A673 (cell line): ENCODE measurements at places on chromosomes 13 and 19.

GRCh38 chr13:45951724-45952123 lies 100.2 kb upstream of the SIAH3 start:
- no peak for DNase-seq

DNA sequence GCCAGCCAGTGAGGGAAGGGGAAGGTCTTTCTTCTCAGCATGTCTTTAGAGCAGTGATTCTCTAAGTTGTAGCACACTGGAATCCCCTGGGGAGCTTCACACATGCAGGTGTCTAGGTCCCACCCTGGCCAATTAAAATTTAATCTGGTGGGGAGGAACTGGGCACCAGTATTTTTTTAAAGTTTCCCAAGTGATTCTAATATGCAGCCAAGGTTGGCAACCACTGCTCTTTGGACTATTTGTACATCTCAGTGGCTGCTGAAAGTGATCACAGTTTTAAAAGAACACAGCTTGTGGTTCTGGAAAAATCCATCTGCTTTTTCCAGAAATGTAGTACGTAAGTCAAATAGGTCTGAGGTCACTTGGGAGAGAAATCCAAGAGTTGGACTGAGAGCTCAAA lies 10.7 kb upstream of the KATNAL1 start:
- no peak for DNase-seq

GRCh38 chr19:45348367-45349125 lies 8.0 kb downstream of the KLC3 start:
- DNase-seq: no peak

DNA sequence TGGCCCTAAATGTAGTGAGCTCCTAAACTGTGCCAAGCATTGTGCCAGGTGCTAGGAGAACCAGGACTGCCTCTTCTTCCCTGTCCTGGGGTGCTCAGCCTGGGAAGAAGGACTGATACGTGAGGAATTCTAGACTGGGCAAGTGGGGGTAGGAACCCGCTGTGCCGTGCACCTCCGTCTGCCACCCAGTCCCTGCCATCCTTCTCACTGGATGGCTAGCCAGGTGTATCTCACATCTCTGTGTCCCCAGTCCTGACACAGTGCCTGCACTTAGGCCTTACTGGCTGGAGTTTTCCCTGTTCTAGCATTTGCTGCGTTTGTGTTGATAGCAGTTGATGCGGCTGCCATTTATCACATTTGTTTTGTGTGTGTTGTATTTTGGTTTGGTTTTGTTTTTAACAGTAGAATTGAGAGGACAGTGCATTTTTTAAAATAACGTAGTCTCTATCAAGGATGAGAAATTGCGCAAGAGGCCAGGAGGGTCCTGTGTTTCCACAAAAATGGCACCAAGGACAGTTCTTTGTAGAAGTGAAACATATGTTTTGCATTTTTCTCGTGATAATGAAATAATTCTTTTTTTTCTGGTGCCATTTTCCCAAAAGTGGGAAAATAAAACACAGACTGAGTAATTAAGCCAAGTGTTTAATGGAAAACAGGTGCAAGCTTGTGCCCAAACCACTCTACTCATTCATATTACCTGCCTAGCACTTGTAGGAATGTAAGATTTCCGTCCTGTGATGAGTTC lies 4.7 kb upstream of the GPR183 start:
- DNase-seq: no peak

DNA sequence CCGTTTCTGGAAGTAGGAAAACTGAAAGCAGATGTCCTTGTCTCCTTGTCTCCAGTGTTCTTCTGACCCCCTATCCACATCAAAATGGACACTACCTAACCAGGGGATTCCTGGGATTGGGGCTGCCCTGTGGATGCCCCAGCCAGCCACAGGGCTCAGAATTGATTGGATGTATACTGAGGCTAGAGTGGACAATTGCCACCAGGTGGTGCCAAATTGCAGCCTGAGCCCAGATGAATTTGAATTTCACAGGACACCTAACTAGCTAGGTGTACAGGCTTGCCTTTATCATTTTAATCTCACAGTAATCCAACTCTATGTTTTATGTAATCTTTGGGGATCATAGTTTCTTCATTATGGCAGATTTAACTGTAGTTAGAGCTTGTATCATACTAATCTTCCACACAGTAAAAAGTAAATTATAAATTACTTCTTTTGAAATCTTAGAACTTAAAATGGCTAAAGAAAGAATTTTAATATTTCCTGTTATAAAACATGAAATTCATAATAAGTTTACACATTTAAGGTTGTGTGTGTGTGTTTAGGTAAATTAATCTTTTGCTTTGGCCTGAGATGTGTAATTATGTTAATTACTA lies 58.0 kb downstream of the PIBF1 start:
- DNase-seq: peak; percentile 43

GRCh38 chr13:79660361-79660760 lies 179.4 kb downstream of the NDFIP2 start:
- DNase-seq: no peak
